ENCODE measurements at places on chromosomes 1 and 21.

GRCh38 chr1:18300376-18300775 lies 180.4 kb upstream of the KLHDC7A start:
- DNase-seq: no peak

- no peak for DNase-seq
Observed at GRCh38 chr1:59070610-59071009, 226.3 kb upstream of the FGGY start.

- no peak for DNase-seq
Observed at GRCh38 chr1:27605796-27606707, 2.1 kb upstream of the AHDC1 start.

DNA sequence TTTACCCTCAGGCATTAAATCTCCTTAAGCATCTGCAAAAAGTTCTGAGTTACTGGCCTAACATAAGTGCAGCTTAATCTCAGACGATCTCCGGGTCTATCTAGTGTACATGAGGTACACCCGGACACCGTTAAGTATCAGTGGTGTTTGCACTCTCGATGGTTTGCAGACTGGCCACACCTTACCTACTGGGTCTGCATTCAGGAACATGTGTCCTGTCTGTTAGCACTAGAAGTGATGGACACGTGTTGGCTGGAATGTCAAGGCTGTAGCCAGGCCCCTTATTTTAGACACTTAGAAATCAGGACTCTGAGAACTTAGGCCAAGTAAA lies 783 bp upstream of the AGL start:
- DNase-seq: no peak

- DNase-seq: no peak
Observed at GRCh38 chr1:84771895-84772294, 81.6 kb upstream of the SSX2IP start.

- no peak for DNase-seq
Observed at GRCh38 chr1:231706934-231707333, 80.3 kb downstream of the DISC1 start.

- no peak for DNase-seq
Observed at GRCh38 chr1:183862967-183863366, 58.0 kb downstream of the RGL1 start.
